ENCODE measurements at places on chromosomes 16 and 17.

GRCh38 chr17:48510761-48511604 is 19.8 kb downstream of the HOXB1 start:
- no peak for DNase-seq

GRCh38 chr16:27701381-27701780 is 151.4 kb downstream of the KATNIP start:
- DNase-seq, result no peak

- DNase-seq, result peak; percentile 4
Measured at GRCh38 chr16:80591071-80591915, 50.5 kb downstream of the DYNLRB2 start.

- no peak for DNase-seq
Measured at GRCh38 chr17:65833214-65833613, 271.8 kb upstream of the AXIN2 start.

DNA sequence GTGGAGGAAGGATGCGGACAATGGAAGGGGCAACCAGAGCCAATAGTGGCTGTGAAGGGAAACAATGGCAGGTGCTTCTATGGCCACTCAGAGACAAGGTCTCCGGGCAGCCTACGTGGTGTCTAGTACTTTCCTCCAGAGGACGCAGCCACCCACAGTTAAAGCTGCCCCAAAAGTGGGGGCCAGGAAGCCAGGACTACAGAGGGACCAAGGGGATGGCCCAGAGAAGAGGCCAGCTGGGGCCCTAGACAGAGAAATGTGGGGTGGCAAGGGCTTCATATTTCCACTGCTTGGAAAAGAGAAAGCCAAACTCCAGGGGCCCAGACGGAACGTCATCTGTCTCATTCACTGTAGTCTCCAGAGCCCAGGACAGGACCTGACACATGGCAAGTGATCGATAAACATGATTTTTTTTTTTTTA is 837 bp upstream of the PER1 start:
- DNase-seq, result no peak

- peak; percentile 94 for DNase-seq
Measured at GRCh38 chr17:40542558-40543411, 22.5 kb downstream of the CCR7 start.
